ENCODE measurements at places on chromosomes 7 and 10. TPM values are rescaled to one million over a fixed set of nuclear protein-coding genes. Genes with fewer than 3 reads are reported as not detected.

DNA sequence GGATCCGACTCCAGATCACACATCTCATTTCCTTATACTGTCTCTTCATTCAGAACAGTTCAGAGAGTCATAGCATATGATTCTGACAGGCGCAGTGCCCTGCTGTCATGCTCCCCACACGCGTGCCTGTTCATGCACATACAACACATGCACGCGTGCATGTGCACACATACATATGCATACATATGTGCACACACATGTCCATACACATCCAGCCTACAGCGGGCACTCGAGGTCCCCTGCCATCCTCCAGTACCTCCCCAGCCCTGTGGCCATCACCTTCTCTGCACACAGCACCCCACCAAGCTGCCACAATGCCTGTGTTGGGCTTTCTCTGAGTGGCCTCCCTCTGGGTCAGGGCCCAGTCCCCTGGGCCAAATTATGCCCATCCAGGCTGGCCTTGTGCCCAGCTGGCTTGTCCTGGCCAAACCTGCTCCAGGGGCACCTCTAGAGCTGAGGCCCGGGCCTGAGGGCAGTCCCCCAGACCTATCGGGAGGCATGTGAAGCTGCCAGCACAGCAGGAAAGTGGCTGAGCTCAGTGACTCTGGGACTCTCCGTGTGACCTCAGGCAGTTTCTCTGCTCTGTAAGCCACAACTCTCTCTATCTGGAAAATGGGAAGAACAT lies 49.4 kb upstream of the RET start:
- no peak overlapping the region for H3K4me3 ChIP-seq
- H3K27me3 ChIP-seq: no peaks in the 10 kb centered on the region
- H3K27ac ChIP-seq: no peak overlapping the region
- no peak for DNase-seq

RARRES2 gene
- polyA plus RNA-seq: 3,445 TPM

DNA sequence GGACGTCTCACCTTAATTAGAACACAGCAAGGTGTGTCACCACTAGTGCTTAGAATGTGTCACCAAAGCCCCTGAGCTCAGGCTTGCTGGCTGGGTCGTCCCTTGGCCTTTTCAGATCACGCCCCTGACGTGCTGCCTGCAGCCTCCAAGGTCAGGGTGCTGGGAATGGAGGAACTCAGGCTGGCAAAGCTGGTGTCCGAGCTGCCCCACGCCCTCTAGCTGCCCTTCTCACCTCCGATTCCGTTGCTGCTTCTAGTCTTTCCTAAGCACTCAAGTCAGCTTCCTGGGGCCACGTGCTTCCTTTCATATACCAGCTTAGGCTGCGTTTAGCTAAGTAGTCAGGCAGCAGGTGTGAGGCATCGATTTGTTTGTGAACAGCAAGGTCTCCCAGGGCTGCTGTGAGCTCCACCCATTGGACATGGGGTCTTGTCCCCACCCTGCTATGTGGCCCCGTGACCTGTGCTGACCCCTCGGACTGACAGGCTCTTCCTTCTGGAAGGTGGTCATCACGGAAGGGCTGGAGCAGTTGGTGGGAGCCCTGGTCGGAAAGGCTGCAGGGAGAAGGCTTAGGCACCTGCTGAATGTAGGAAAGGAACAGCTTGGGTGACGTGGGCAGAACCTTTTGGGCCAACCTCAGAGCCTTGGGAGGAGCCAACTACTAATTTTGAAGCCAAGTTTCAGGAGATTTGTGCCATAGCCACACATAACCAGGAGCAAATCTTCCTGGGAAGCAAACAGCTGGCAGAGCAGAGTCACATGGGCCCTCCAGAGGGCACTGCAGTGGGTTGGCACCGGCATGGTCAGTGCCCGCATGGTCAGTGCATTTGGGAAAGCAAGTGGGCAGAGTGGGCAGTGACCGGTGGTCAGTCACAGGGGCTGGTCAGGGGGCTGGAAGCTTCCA lies 28.8 kb downstream of the VIPR2 start:
- H3K36me3 ChIP-seq: no peaks in the 10 kb centered on the region
- no peaks in the 10 kb centered on the region for H3K4me1 ChIP-seq
- no peak for DNase-seq
- H3K27me3 ChIP-seq: no peaks in the 10 kb centered on the region
- no peak overlapping the region for H3K4me3 ChIP-seq

GRCh38 chr10:60099998-60100747 lies 193.8 kb upstream of the CCDC6 start:
- H3K4me3 ChIP-seq: no peak overlapping the region
- no peak overlapping the region for H3K27ac ChIP-seq
- H3K4me1 ChIP-seq: no peaks in the 10 kb centered on the region

FRMPD2 gene
- not detected for polyA plus RNA-seq

DNA sequence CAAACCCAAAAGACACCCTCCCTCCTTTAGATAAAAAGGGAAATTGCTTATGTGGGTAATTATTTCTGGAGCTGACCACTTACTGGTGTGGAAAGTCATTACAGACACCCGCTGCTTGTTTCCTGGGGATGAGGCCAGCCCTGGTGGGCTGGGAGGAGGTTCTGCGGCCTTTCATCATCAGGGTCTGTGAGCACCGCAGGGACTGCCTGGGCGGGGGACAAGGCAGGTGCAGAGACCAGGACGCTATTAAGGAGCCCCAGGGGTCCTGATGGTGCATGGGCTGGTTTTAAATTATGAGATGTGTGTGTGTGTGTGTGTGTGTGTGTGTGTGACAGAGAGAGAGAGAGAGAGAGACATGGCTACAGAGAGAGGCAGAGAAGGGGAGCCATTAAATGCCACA lies 171.2 kb downstream of the DNAJB6 start:
- H3K27me3 ChIP-seq: no peaks in the 10 kb centered on the region
- no peak for DNase-seq
- H3K36me3 ChIP-seq: no peaks in the 10 kb centered on the region
- H3K4me1 ChIP-seq: no peaks in the 10 kb centered on the region
- no peak overlapping the region for H3K4me3 ChIP-seq

DNA sequence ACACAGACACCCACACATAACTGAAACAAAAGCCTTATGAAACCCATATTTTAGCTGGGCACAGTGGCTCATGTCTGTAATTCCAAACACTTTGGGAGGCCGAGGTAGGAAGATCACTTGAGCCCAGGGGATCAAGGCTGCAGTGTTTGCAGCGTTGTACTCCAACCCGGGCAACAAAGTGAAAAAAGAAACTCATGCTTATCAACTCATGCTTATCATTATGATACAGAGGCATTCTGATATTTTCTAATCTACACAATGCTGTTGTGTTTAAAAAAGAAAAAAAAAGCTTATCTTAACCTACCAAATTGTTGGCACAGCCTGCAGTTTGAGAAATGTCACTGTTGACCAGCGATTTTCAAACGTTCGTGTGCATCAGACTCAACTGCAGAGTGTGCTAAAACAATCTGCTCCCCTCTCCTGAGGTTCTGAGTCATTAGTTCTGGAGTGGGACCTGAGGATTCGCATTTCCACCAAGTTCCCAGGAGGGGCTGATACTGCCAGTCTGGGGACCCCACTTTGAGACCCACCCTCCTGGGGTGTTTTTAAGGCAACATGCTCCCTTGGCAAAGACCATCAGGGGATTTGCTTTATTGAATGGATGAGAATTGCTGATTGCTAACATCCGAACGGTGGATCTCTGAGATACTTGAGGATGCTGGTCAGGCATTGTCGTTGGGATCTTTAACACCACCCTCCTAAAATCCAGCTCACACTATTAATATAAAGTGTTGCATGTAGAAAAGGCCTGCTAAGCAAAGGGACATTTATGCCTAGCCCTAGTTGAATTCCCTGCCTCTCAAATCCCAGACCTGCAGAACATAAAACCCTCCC lies 16.2 kb downstream of the CHST3 start:
- peak overlapping the region; percentile 89 for H3K27ac ChIP-seq
- DNase-seq: peak; percentile 75
- H3K27me3 ChIP-seq: no peaks in the 10 kb centered on the region
- H3K4me3 ChIP-seq: no peak overlapping the region
- peaks cover 77% of the 10 kb centered on the region for H3K4me1 ChIP-seq

GRCh38 chr7:149440222-149440621 lies 20.6 kb downstream of the ZNF777 start:
- no peaks in the 10 kb centered on the region for H3K27me3 ChIP-seq
- no peak for DNase-seq
- no peak overlapping the region for H3K4me3 ChIP-seq
- H3K4me1 ChIP-seq: peaks cover 6% of the 10 kb centered on the region

- no peak overlapping the region for H3K27ac ChIP-seq
- peaks cover 3% of the 10 kb centered on the region for H3K4me1 ChIP-seq
- H3K4me3 ChIP-seq: no peak overlapping the region
- H3K36me3 ChIP-seq: no peaks in the 10 kb centered on the region
- H3K27me3 ChIP-seq: no peaks in the 10 kb centered on the region
These were observed 110.2 kb downstream of the CHN2 start for GRCh38 chr7:29304756-29305155.

GRCh38 chr10:37957841-37958240 lies 18.6 kb downstream of the ZNF25 start:
- no peak overlapping the region for H3K27ac ChIP-seq
- H3K4me3 ChIP-seq: no peak overlapping the region
- H3K36me3 ChIP-seq: peaks cover 39% of the 10 kb centered on the region
- H3K4me1 ChIP-seq: no peaks in the 10 kb centered on the region
- H3K27me3 ChIP-seq: no peaks in the 10 kb centered on the region

DNA sequence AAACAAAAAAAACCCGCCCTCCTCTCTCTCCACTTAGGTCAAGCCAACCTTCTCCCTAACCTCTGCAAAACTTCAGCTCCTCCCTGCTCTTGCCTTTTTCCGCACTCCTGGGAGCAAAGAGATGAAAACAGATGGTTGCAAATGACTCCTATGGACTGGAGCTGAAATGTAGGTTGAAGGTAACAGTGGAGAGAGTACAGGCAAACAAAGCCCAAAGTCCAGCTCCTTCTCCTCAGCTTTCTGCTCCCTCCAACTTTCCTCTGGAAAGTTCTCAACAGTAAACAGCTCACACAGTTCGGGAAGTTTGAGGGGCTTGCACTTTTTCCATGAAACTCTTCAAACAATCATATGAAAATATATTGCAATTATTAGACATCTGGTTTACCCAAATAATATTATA lies 90.3 kb downstream of the SLC37A3 start:
- no peaks in the 10 kb centered on the region for H3K36me3 ChIP-seq
- no peak overlapping the region for H3K27ac ChIP-seq
- no peak overlapping the region for H3K4me3 ChIP-seq
- H3K27me3 ChIP-seq: no peaks in the 10 kb centered on the region
- DNase-seq: no peak
- H3K4me1 ChIP-seq: no peaks in the 10 kb centered on the region

SYT15 gene
- polyA plus RNA-seq: 0.72 TPM

DNA sequence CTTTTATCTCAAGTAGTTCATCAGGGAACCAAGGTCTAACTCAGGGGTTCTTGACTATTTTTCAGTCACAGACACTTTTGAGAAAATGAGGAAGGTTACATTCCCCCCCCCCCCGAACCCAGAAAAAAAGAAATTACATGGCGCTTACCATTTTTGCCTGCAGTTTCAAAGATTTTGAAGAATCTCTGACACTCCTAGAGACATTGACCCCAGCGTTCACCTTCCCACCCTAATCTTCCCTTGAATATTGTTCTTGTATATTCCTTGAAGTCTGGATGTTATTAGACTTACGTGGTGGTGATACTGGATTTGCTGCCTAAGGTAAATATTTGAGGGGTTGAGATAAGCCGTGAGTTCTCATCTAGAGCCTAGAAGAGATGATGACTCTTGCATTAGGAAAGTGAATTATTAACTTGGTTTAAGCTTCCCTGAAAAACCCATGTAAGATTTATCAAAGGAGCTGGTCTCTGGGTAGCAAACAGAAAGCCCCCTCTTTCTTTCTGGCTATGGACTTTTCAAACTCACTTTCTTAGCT lies 245.7 kb upstream of the FOXK1 start:
- no peaks in the 10 kb centered on the region for H3K4me1 ChIP-seq
- H3K4me3 ChIP-seq: no peak overlapping the region
- H3K27ac ChIP-seq: no peak overlapping the region
- H3K27me3 ChIP-seq: no peaks in the 10 kb centered on the region
- no peaks in the 10 kb centered on the region for H3K36me3 ChIP-seq

PILRA gene
- 17.3 TPM for polyA plus RNA-seq

PRKCQ gene
- polyA plus RNA-seq: 0.93 TPM

GRCh38 chr10:47127188-47127785 lies 172.7 kb upstream of the GDF10 start:
- H3K36me3 ChIP-seq: no peaks in the 10 kb centered on the region
- no peaks in the 10 kb centered on the region for H3K4me1 ChIP-seq
- H3K4me3 ChIP-seq: no peak overlapping the region
- DNase-seq: no peak
- H3K27ac ChIP-seq: no peak overlapping the region

DNA sequence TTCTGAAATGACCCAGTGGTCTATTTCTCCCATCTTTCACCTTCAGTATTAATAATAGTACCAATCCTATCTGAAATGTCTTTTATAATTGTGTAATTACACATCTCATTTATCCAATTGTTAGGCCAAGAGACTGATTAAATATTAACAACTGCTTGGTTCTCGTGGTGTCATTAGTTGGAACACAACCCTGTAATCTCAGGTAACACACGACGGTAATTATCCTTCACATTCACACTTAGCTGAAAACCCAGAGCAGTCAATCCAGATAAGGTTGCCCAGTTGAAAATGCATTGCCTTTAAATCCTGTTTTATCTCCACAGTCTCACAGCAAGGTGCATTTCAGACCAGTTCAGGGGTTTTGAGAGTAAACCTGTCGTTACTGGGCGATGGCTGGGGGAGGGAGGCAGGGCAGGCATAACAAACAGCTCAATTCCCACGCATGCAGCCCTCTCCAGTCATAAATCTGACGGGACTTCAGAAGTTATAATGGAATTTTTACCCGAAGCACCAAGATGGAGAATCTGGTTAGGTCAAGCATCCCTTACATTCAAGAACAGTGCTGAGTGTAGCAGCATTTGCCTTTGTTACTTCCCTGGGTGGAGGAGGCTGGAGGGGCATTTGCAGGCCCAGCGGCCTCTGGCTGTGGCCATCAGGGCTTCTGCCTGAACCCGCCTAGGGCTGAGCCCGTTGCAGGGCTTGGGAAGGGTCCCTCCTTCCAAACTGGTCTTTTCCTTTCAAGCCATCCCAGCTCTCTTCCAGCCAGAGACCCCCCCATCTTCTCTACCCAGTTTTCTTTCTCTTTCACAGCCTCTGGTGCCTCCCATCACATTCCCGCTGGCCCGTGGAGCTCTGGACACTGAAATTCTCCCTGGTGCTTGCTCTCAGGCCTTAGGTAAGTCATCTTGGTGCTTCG lies 201.0 kb upstream of the LYZL2 start:
- no peaks in the 10 kb centered on the region for H3K36me3 ChIP-seq
- no peak overlapping the region for H3K4me3 ChIP-seq
- no peak for DNase-seq
- no peaks in the 10 kb centered on the region for H3K4me1 ChIP-seq

GRCh38 chr7:81709836-81710235 lies 60.0 kb downstream of the HGF start:
- no peaks in the 10 kb centered on the region for H3K36me3 ChIP-seq
- no peak overlapping the region for H3K27ac ChIP-seq
- no peak overlapping the region for H3K4me3 ChIP-seq
- H3K27me3 ChIP-seq: no peaks in the 10 kb centered on the region

TMEM176A gene
- polyA plus RNA-seq: 14.6 TPM

Data from adrenal gland (tissue), 19 donors.